A549 treated with CORT108297 at 1 μM for 4 hours (cell line): ENCODE measurements at places on chromosomes 3 and 15. TPM values are rescaled to one million over a fixed set of nuclear protein-coding genes. Genes with fewer than 3 reads are reported as not detected.

SNRPA1 gene
- total RNA-seq = 108 to 122 TPM (median 114 TPM) in 5 replicates

MTFMT gene
- 25.0 to 28.1 TPM (median 26.6 TPM) in 5 replicates for total RNA-seq

KBTBD13 gene
- total RNA-seq = not detected in 5 replicates

TGM4 gene
- 0.03 to 0.10 TPM (median 0.04 TPM) in 5 replicates for total RNA-seq

ZNF619 gene
- 1.3 to 1.9 TPM (median 1.7 TPM) in 5 replicates for total RNA-seq

SUSD5 gene
- 3.0 to 4.4 TPM (median 3.1 TPM) in 5 replicates for total RNA-seq

CCR2 gene
- total RNA-seq = not detected in 5 replicates

HES1 gene
- 11.4 to 14.5 TPM (median 12.6 TPM) in 5 replicates for total RNA-seq

CNTN6 gene
- not detected in 5 replicates for total RNA-seq

GOLGA8T gene
- total RNA-seq = 0.90 to 1.8 TPM (median 1.7 TPM) in 5 replicates

PARL gene
- 61.4 to 66.8 TPM (median 62.6 TPM) in 5 replicates for total RNA-seq

REC114 gene
- 0.17 TPM in 1 of 5 replicates, not detected in the others for total RNA-seq

FMN1 gene
- total RNA-seq = 0.21 to 0.33 TPM (median 0.25 TPM) in 5 replicates

GDPGP1 gene
- total RNA-seq = 4.2 to 5.6 TPM (median 4.8 TPM) in 5 replicates

OXTR gene
- total RNA-seq = 9.1 to 11.4 TPM (median 10.4 TPM) in 5 replicates

TICRR gene
- 11.1 to 14.7 TPM (median 13.5 TPM) in 5 replicates for total RNA-seq

RASGRF1 gene
- total RNA-seq = 0.23 to 0.43 TPM (median 0.33 TPM) in 5 replicates
